ENCODE measurements at places on chromosomes 12 and 14. TPM values are rescaled to one million over a fixed set of nuclear protein-coding genes. Genes with fewer than 3 reads are reported as not detected.

CACNB3 gene
- total RNA-seq: 29.6 TPM

C1R gene
- 37.9 TPM for total RNA-seq

P2RX2 gene
- total RNA-seq: not detected

MMP14 gene
- total RNA-seq: 0.52 TPM

FLVCR2 gene
- total RNA-seq: 13.3 TPM

PMEL gene
- 0.57 TPM for total RNA-seq

ARMH4 gene
- 0.71 TPM for total RNA-seq

MYH7 gene
- total RNA-seq: not detected

INHBE gene
- 0.04 TPM for total RNA-seq

RCOR1 gene
- total RNA-seq: 49.8 TPM

CLEC7A gene
- total RNA-seq: not detected

MYO1H gene
- not detected for total RNA-seq

GLTP gene
- 21.6 TPM for total RNA-seq

FERMT2 gene
- total RNA-seq: 55.8 TPM

PPP1R36 gene
- 0.24 TPM for total RNA-seq

POU6F1 gene
- total RNA-seq: 2.3 TPM

DNAJC22 gene
- 22.9 TPM for total RNA-seq

IQSEC3 gene
- total RNA-seq: 0.02 TPM

RNASE3 gene
- total RNA-seq: not detected

SERPINA10 gene
- total RNA-seq: not detected

NEUROD4 gene
- not detected for total RNA-seq

PXN gene
- total RNA-seq: 257 TPM

NPFF gene
- total RNA-seq: not detected

DDN gene
- 0.69 TPM for total RNA-seq

BBS10 gene
- total RNA-seq: 5.9 TPM

FAM186B gene
- 0.15 TPM for total RNA-seq

DTX3 gene
- total RNA-seq: 16.4 TPM

ASPG gene
- total RNA-seq: 0.03 TPM

CFAP73 gene
- not detected for total RNA-seq

Measured in A549 treated with dexamethasone at 1 μM for 4 hours (cell line).